ENCODE measurements at places on chromosomes 1 and 21.

GRCh38 chr1:93692451-93692861 lies 10.8 kb upstream of the BCAR3 start:
- no peak for DNase-seq

- DNase-seq = no peak
These were observed 1.1 kb downstream of the TFF2 start for GRCh38 chr21:42349420-42350317.

GRCh38 chr1:228208831-228209551 lies 1.1 kb downstream of the OBSCN start:
- no peak for DNase-seq

DNA sequence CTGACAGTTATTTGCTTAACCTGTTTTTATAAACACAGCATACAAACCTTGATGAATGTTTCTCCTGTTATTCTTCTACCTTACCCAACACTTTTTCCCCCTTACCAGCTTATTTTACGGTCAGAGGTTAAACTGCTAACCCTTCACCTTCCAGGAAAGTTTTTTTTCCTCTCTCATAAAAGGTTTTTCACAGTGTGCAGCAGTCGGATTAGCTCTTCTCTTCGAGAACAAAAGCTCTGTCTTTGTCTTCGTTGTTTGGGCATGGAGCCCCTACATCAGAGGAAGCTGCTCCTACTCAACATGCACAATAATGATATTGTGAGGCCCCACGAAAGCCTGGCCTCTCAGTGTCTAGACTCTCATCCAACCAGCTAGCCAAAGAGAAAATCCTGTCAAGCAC lies 42.0 kb downstream of the DENND1B start:
- no peak for DNase-seq

- DNase-seq = no peak
These were observed 192.3 kb downstream of the PRDM16 start for GRCh38 chr1:3261007-3261968.

DNA sequence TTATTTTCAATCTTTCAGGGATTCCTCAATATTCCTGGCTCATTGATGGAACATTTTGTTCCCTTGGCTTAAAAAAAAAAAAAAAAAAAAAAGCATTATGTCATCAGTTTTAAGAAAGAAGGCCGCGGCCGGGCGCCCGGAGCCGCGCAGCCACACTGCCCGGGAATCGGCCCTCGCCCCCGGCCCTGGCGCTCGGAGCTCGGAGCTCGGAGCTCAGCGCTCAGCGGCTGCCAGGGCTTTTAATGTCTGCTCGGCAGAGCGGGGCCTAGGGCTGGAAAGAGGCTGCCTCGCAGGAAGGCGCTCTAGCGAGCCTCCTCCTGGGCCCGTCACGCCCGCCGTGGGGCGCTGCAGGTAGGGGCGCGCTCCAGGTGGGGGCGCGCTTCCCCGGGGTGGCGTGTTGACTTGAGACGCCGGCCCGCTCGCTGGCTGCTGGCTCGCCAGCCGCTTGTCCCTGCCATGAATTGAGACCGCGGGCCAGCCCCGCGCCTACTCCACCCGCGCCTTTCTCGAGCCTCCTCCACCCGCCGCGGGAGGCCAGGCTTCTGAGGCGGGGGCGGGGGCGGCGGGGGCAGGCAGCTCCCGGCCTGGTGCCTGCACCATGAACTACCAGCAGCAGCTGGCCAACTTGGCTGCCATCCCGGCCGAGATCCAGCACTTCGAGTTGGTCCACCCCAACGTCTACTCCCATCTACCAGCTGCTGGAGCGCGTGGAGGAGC lies 5.4 kb upstream of the TDRD5 start:
- DNase-seq = no peak

DNA sequence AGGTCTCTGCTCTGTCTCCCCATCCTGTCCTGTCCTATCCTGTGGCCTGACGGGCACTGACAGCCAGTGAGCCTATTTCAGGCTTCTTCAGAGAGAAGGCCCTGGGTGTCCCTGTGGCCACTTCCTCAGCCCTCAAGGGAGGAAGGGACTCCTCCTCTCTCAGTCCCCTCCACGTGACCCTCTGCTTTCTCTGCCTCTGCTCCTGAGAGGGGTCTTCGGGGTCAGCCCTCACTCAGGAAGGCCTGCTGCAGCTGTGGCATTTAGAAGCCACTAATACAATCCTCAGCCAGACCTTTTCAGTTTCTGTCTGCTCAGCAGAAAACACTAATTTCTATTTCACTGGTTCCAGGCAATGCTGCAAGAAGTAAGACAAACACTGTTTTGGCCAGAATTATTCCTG lies 43.6 kb upstream of the ETV3 start:
- no peak for DNase-seq

GRCh38 chr1:232385221-232385620 lies 244.7 kb downstream of the SIPA1L2 start:
- DNase-seq = no peak

- DNase-seq = no peak
These were observed 127.8 kb downstream of the HS2ST1 start for GRCh38 chr1:87042111-87042811.

- no peak for DNase-seq
These were observed 78.9 kb downstream of the CD247 start for GRCh38 chr1:167439301-167439988.

DNA sequence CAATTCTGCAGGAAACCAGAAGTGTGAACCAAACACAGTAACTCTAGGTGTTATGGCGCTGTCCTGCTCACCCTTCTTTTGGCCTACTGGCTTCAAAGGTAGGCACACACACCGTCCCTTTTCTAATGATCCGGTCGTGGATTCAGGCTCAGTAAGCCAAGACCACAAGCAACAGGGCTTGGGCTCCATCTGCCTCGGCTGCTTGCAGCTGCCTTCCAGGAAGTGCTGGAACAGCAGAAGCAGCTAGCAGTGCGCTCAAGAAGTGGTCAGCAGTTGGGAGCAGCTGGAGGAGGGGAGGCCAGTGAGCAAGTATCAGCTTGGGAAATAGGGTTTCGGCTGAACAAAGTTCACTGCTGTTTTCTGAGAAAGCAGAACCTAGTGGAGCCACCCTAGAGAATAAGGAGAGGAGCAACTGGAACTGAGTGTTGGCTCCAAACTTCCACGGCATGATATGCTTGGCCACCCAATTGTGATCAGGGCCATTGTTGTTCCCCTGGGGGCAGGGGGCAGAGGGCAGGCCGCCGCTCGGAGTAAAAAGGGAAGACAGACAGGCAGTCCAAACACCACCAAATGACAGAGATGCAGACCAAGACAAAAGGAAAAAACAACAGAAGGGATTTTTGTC lies 173.4 kb downstream of the TOMM20 start:
- no peak for DNase-seq

GRCh38 chr1:207088161-207088560 lies 499 bp upstream of the C4BPB start:
- DNase-seq = no peak

- no peak for DNase-seq
These were observed 389.2 kb downstream of the PLPP3 start for GRCh38 chr1:56189946-56190805.

GRCh38 chr1:212958175-212958574 lies 7.8 kb downstream of the VASH2 start:
- DNase-seq = no peak

DNA sequence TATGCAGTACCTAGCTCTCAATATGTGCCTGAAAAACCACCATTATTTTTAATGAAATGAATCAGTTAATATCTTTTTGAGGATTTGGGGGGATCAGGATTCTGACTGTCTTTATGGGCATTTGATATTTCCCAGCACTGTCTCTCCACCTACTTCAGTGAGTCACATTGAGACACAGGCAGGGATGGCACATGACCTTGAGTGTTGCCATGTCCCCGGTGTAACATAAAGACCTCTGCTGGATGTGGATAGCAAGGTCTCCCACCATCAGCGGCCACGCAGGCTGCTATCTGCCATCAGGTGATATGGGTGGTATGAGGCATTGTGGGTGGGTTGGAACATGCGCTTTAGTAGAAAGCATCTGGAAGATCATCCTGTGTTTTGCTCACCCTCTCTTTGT lies 103.2 kb downstream of the RGL1 start:
- DNase-seq = no peak

DNA sequence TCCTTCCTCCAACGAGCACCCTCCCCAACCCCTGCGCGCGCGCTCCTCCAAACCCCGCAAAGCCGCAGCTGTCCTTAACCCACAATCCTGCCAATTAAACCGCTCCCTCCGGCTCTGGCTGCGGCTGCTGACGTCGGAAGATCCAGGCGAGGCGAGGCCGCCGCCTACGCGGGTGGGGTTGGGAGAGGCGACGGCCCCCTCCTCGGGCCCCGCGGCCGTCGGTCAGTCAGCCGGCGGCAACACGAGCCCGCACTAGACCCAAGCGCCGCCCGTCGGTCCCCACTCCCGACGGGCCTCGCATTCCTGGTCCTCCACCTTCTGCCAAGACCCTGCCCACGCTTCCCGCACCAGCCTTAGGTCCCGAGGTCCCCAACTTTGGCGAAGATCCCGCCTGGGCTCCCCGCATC lies 75.4 kb downstream of the VWA5B1 start:
- DNase-seq = no peak

DNA sequence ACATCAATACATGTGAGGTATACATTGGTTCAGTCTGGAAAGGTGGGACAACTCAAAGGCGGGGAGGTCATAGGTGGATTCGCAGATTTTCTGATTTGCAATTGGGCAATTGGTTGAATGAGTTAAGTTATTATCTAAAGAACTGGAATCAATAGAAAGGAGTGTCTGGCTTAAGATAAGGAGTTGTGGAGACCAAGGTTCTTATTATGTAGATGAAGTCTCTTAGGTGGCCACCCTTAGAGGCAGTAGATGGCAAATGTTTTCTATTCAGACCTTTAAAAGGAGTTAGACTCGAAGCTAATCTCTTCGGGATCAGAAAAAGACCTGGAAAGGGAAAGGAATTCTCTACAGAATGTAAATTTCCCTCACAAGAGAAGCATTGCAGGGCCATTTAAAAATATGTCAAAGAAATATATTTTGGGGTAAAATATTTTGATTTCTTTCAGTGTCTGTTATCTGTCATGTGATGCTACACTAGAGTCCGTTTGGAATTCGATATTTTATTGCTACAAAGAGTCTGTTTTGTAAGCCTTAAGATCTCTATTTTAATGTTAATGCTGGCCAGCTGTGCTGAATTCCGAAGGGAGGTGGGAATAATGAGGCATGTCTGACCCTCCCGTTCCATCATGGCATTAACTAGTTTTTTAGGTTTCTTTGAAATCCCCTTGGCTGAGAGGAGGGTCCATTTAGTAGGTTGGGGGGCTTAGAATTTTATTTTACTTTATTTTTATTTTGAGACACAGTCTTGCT lies 265.1 kb downstream of the PTPRU start:
- no peak for DNase-seq
